ENCODE measurements at places on chromosomes 4 and X.

- DNase-seq: no peak
These were observed 179.3 kb upstream of the AMOT start for GRCh38 chrX:113019958-113020357.

- DNase-seq: no peak
These were observed 113.9 kb upstream of the SORBS2 start for GRCh38 chr4:185925910-185926360.

GRCh38 chr4:1291091-1291490 is 1.4 kb downstream of the MAEA start:
- DNase-seq: no peak

GRCh38 chrX:38649674-38650647 is 88.6 kb downstream of the TSPAN7 start:
- no peak for DNase-seq

- DNase-seq: no peak
These were observed 1700.6 kb upstream of the TENM3 start for GRCh38 chr4:180542445-180543100.

DNA sequence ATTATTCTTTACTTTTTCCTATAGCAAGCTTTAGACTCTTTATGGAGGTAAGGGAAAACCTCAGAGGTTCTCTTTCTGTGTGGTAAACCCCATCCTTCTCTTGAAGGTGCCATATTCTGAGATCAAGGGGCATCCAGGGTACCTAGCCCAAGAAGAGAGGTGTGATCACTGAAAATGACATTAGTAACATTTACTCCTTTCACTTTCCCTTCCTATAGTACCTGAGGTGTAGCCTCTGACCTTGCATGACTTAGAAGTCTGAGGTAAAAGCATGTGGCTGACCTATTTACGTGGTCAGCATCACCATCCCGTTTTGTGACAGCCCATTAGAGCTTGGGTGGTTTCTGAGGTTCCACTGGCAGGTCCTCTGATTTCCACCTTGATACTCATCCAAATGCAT is 25.7 kb downstream of the SGMS2 start:
- DNase-seq: no peak

GRCh38 chr4:122632396-122633143 is 11.7 kb upstream of the IL21 start:
- DNase-seq: no peak

GRCh38 chr4:13597141-13597540 is 30.4 kb downstream of the BOD1L1 start:
- DNase-seq: no peak

DNA sequence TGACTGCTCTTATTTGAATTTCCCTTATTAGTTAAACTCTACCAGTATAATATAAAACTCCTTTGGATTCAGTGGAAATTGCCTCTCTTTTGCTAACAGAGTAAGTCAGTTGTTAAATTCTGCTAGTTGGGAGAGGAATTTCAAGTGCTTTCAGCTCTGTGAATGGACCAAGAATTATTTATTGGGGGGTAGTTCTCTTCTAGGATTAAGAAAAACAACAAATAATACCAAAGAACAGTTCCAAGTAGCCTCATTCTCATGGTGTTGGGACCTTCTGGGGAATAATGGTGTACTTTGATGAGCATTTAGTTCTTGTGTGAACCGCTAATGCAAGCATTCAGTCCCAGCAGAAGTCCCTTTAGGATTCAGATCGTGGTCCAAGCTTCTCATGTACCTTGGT is 11.6 kb downstream of the SPARCL1 start:
- DNase-seq: no peak

DNA sequence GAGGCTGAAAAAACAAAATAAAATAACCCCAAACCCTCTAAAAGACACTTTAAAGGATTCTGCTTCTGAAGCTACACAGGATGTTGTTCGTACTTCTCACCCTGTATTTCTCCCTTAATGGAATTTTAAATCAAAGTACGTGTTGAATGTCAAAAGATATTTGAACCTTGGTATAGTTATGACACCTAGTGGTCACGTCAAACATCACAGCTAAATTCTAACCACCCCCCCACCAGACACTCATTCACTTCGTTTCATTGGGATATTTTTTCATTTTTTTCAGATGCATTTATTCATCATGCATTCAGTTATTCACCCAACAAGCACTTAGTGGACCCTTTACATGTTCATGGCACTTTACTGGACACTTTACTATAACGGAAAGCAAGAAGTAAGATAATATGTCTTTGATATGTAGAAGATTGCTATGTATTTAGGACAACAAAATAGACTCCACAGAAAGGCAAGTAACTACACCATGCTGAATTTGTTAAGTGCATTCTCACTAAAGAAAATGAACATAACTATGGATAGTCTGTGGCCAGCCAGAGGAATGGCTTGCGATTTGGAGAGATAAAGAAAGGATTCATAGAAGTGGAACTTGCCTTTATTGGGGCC is 62.5 kb upstream of the GPR174 start:
- DNase-seq: no peak

DNA sequence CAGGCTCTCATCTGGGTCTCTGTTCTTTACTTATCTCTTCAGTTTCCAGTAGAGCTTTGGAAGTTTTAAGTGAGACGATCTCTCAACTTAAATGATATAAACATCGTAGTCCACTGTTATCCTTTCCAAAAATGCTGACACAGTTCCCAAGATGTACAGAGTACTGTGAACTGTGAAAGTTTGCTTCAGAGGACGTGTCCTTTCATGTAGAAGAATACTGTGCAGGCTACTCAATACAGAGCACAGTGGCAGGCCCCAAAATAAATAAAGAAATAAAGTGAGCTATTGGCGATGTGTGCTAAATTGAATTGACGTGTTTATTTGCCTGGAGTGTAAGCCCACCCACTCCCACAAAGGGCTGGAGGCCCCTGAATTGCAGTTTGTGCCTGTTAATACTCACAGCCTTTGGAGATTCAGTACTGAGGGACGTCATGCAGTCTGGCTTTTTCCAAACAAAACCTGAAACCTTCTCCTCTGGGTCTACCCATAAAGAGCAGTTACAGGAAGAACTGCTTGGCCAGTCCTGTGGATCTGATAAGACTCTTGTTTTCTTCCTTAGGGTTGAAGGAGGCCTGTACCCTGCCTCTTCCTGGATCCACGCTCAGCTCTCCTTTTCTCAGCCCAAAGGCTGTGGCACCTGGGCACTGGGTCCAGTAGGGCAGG is 66.1 kb downstream of the SOWAHB start:
- no peak for DNase-seq

GRCh38 chr4:39970671-39971640 is 6.8 kb downstream of the PDS5A start:
- DNase-seq: no peak

GRCh38 chr4:52935317-52935716 is 73.2 kb downstream of the RASL11B start:
- no peak for DNase-seq

DNA sequence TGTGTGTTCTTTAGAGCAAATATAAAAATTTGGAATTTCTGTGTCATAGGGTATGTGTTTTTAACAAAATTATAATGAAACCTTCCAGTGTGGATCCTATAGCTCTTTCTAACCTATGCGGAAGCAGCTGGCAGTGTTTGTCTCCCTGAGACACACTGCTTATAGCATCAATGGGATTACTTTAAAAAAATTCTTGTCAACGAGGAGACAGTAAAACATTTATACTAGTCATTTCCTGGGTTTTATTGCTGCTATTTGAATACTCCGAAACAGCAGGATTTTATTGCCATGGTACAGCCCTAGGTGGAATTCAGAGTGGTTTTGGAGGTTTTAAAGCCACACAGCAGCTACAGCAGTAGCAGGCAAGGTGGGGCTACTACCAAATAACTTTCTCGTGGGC is 145.1 kb upstream of the IL1RAPL2 start:
- DNase-seq: no peak

DNA sequence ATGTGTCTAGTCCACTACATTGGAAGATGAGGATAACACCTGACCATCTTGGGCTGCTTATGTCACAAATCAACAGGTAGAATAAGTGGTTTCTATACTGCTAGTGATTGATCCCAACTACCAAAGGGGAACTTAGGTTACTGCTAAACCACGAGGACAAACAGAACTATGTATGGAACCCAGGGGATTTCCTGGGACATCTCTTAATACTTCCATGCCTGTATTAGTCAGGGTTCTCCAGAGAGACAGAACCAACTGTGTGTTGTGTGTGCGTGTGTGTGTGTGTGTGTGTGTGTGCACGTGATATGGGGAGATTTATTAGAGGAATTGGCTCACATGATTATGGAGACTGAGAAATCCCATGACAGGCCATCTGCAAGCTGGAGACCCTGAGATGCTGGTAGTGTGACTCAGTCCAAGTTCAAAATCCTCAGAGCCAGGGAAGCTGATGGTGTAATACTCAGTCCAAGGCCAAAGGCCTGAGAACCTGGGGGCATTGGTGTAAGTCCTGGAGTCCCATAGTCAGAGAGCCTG is 16.2 kb upstream of the AFF1 start:
- no peak for DNase-seq

- DNase-seq: no peak
These were observed 51.2 kb downstream of the GPR50 start for GRCh38 chrX:151227627-151228026.

- DNase-seq: no peak
These were observed 1331.8 kb downstream of the PCDH19 start for GRCh38 chrX:99078301-99078700.
